A549 treated with CpdA at 1 μM for 4 hours (cell line): ENCODE measurements at places on chromosomes 3 and 15. TPM values are rescaled to one million over a fixed set of nuclear protein-coding genes. Genes with fewer than 3 reads are reported as not detected.

C2CD4A gene
- 0.02 to 0.05 TPM (median 0.04 TPM) in 4 of 5 replicates, not detected in the other for total RNA-seq

CD200 gene
- total RNA-seq: not detected in 5 replicates

ABHD6 gene
- 11.4 to 14.6 TPM (median 13.0 TPM) in 5 replicates for total RNA-seq

PTX3 gene
- total RNA-seq: 0.57 to 1.2 TPM (median 0.90 TPM) in 5 replicates
